Progenitor cell of endocrine pancreas (in vitro differentiated cells): ENCODE measurements at places on chromosomes 1 and 21. TPM values are rescaled to one million over a fixed set of nuclear protein-coding genes. Genes with fewer than 3 reads are reported as not detected.

DNA sequence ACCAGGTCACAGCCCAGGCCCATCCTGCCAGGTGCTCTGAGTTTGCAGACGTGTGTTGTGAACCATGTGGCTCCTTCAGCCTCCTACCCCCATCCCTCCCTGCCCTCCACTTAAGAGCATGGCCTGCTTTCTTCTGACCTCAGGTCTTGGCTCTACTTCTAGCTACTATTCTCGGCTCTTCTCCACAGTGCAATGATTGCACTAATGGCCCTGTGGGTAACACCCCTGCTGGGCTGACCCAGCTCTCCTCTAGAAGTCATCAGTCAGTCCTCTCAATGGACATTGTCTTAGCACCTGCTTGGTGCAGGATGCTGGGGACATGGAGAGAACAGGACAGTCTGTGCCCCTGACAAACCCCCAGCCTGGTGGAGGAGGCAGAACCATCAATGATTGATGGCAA lies 22.2 kb upstream of the IFFO2 start:
- no peak for DNase-seq
- peaks cover 27% of the 10 kb centered on the region for H3K27me3 ChIP-seq
- H3K4me1 ChIP-seq, result no peaks in the 10 kb centered on the region
- no peak overlapping the region for H3K27ac ChIP-seq
- H3K36me3 ChIP-seq, result no peaks in the 10 kb centered on the region
- H3K4me3 ChIP-seq, result no peak overlapping the region

DNA sequence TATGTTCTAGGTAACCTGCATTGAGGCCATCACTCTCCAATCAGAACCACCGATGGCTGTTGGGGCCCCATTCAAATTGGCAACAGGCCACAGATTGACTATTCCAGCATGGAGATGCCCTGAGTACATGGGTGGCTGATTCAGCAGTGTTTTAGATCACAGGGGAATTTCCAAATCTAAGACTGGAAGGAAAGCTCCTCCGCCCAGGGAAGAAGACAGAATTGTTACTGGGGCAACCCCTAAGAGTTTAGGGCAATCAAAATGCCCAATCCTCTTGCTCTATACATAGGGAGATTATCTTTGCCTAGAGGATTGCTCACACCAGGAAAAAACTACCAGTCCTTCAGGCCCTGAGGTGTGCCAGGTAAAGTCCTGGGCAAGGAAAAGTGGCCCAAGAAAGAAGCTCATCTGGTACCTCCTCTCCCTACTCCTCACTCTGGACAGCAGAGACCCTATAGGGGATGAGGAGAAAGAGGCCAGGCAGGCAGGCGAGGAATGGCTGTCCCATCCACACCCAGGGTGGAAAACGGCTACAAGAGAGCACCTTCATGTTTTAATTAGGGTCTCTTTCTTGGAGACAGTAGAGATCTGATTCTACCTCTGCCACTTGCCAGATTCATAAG lies 5.8 kb downstream of the S100A8 start:
- peaks cover 34% of the 10 kb centered on the region for H3K27me3 ChIP-seq
- H3K4me1 ChIP-seq, result no peaks in the 10 kb centered on the region
- no peaks in the 10 kb centered on the region for H3K36me3 ChIP-seq

DNA sequence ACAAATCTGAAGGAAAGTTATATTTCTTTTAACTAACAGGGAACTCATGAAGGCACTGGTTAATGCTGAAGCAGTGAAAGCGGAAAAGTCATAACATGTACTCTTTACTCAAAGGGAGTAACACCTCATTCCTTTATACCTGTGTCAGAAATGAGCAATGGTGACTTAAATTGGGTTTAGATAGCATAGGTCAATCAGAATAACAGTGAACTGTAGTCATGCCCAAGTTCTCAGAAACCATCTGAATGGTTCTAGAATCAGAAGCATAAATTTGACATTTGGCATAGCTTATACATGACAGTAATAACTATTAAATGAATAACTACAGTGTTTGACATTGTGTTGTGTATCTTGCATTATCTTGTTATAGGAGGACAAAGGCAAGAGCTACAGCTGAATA lies 382.0 kb downstream of the NUF2 start:
- H3K27me3 ChIP-seq, result no peaks in the 10 kb centered on the region
- H3K27ac ChIP-seq, result no peak overlapping the region
- H3K36me3 ChIP-seq, result no peaks in the 10 kb centered on the region
- no peak for DNase-seq
- no peaks in the 10 kb centered on the region for H3K4me1 ChIP-seq
- no peak overlapping the region for H3K4me3 ChIP-seq

- H3K27ac ChIP-seq, result no peak overlapping the region
- no peaks in the 10 kb centered on the region for H3K4me1 ChIP-seq
- H3K4me3 ChIP-seq, result no peak overlapping the region
- no peaks in the 10 kb centered on the region for H3K36me3 ChIP-seq
- no peak for DNase-seq
These were observed 91.2 kb downstream of the ACTL8 start for GRCh38 chr1:17846341-17846740.

DNA sequence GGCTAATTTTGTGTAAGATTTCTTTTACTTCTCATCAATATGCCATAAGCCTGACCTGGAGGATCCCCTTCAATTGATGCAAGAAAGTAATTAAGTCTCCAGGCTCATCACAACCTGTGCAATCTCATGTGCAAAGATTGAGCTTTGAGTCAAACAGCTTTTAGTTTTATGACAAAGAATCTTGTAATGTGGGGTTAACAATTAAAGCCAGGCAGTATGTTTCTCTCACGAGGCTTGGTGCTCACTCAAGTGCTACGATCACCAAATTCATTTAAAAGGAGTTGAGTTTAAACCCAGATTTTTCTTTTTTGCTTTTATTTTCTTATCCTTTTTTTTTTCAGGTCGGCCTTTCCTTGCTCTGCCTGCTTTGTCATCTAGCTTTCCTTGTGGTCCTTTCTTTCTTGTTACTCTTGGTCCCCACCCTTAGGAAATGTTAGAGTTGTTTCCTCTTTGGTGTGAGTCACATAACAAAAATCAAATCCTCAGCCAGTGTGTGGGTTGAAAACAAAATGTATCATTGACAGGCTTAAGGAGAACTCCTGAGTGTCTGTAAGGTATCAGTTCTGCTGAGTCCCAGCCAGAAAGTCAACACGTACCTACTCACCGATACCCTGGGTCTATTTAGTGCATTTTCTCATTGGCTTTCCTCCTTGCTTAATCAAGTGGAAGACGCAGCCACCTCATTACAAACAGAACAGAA lies 1037.2 kb downstream of the ADGRL2 start:
- no peak for DNase-seq
- H3K36me3 ChIP-seq, result no peaks in the 10 kb centered on the region
- no peak overlapping the region for H3K4me3 ChIP-seq
- peaks cover 10% of the 10 kb centered on the region for H3K4me1 ChIP-seq

DNA sequence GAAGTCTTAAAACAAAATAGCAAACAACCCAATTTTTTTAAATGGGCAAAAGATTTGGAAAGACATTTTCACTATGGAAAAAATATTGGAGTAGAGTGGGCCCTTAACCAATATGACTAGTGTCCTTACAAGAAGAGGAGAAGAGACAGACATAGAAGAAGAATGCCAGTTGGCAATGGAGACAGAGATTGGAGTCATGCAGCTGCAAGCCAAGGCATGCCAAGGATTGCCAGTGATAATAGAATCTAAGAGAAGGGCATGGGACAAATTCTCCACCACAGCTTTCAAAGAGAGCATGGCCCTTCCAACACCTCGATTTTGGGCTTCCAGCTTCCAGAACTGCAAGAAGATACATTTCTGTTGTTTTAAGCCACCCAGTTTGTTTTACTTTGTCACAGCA lies 92.7 kb downstream of the RGS2 start:
- H3K27ac ChIP-seq, result no peak overlapping the region
- H3K27me3 ChIP-seq, result peaks cover 13% of the 10 kb centered on the region
- no peak for DNase-seq
- H3K36me3 ChIP-seq, result no peaks in the 10 kb centered on the region

- H3K27ac ChIP-seq, result peak overlapping the region; percentile 41
- no peaks in the 10 kb centered on the region for H3K27me3 ChIP-seq
- peaks cover 3% of the 10 kb centered on the region for H3K4me1 ChIP-seq
- H3K4me3 ChIP-seq, result no peak overlapping the region
- H3K36me3 ChIP-seq, result peaks cover 9% of the 10 kb centered on the region
These were observed 46.5 kb downstream of the CYP2J2 start for GRCh38 chr1:59879996-59880505.

GRCh38 chr1:1996207-1996651 lies 7.4 kb downstream of the CFAP74 start:
- no peak overlapping the region for H3K4me3 ChIP-seq
- no peaks in the 10 kb centered on the region for H3K36me3 ChIP-seq
- DNase-seq, result no peak
- H3K27me3 ChIP-seq, result peaks cover 10% of the 10 kb centered on the region
- H3K4me1 ChIP-seq, result no peaks in the 10 kb centered on the region
- H3K27ac ChIP-seq, result no peak overlapping the region

GRCh38 chr1:902802-903201 lies 20.9 kb upstream of the SAMD11 start:
- no peak overlapping the region for H3K27ac ChIP-seq
- no peak overlapping the region for H3K4me3 ChIP-seq
- no peaks in the 10 kb centered on the region for H3K36me3 ChIP-seq
- peaks cover 50% of the 10 kb centered on the region for H3K27me3 ChIP-seq
- no peak for DNase-seq

GRCh38 chr1:154352581-154353459 lies 27.5 kb downstream of the ATP8B2 start:
- H3K36me3 ChIP-seq, result peaks cover 5% of the 10 kb centered on the region
- peak; percentile 37 for DNase-seq
- H3K27ac ChIP-seq, result peak overlapping the region; percentile 85
- peaks cover 2% of the 10 kb centered on the region for H3K27me3 ChIP-seq
- peaks cover 24% of the 10 kb centered on the region for H3K4me1 ChIP-seq
- peak overlapping the region; percentile 73 for H3K4me3 ChIP-seq

GRCh38 chr21:22609802-22610201 lies 1611.6 kb downstream of the NCAM2 start:
- H3K36me3 ChIP-seq, result no peaks in the 10 kb centered on the region
- H3K4me3 ChIP-seq, result no peak overlapping the region
- peaks cover 3% of the 10 kb centered on the region for H3K27me3 ChIP-seq
- peaks cover 5% of the 10 kb centered on the region for H3K4me1 ChIP-seq

DNA sequence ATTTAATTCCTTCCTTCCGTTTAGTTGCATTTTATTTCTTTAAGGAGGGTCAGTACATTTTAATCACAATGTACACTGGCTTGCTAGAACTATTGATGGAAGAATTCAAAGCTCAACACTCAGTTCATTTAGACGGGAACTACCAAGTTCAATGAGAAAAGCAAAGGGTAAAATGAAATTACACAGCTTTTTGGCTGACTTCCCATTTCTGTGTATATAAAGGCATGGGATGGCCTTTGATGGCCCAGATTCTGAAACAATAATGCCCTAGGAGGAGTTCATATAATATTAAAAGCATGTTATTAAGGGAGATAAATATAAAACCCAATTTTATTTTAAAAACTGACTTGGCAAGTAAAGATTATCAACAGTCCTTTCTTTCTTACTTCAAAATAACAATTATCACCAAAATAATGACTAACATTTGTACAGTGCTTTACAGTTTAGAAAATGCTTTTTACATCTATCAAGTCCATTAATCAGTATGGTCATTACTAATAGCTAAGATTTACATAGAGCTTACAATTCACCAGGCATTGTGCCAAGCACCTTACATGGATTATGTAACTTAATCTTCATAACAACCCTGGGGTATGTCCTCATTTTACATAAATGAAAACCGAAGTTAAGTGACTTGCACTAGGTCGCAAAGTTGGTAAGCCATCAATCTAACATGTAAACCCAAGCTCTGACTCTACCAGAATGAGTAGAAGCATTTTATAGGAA lies 402.4 kb downstream of the OMA1 start:
- H3K27ac ChIP-seq, result no peak overlapping the region
- no peaks in the 10 kb centered on the region for H3K36me3 ChIP-seq
- peaks cover 3% of the 10 kb centered on the region for H3K27me3 ChIP-seq
- H3K4me3 ChIP-seq, result no peak overlapping the region

GRCh38 chr1:157189986-157190982 lies 52.1 kb upstream of the ETV3 start:
- H3K27me3 ChIP-seq, result peaks cover 29% of the 10 kb centered on the region
- H3K27ac ChIP-seq, result no peak overlapping the region
- no peak for DNase-seq
- no peak overlapping the region for H3K4me3 ChIP-seq
- H3K4me1 ChIP-seq, result peaks cover 5% of the 10 kb centered on the region

- no peak overlapping the region for H3K27ac ChIP-seq
- DNase-seq, result no peak
- no peak overlapping the region for H3K4me3 ChIP-seq
- H3K27me3 ChIP-seq, result no peaks in the 10 kb centered on the region
These were observed 136.5 kb downstream of the ZZZ3 start for GRCh38 chr1:77545970-77546369.

PLA2G2D gene
- not detected in 2 replicates for total RNA-seq

CFHR2 gene
- total RNA-seq, result not detected in 2 replicates

S100A12 gene
- not detected in 2 replicates for total RNA-seq

WDR64 gene
- 0.07 TPM in 1 of 2 replicates, not detected in the other for total RNA-seq

LAPTM5 gene
- total RNA-seq, result 0.20 TPM in 1 of 2 replicates, not detected in the other

S100A3 gene
- total RNA-seq, result 0.46 and 1.5 TPM in 2 replicates
